ENCODE measurements at places on chromosomes 7 and 10. TPM values are rescaled to one million over a fixed set of nuclear protein-coding genes. Genes with fewer than 3 reads are reported as not detected.

CC2D2B gene
- not detected for total RNA-seq

KIF11 gene
- 6.5 TPM for total RNA-seq

SPDYE3 gene
- total RNA-seq = not detected

NXPH1 gene
- total RNA-seq = not detected

DDX21 gene
- total RNA-seq = 44.2 TPM

DOCK1 gene
- total RNA-seq = 36.9 TPM
